Cardiac ventricle fibroblast (primary cell): ENCODE measurements at places on chromosomes 4 and X. TPM values are rescaled to one million over a fixed set of nuclear protein-coding genes. Genes with fewer than 3 reads are reported as not detected.

Gene MAGEA4
- not detected in 2 replicates for total RNA-seq

Gene UGT2A1
- total RNA-seq: not detected in 2 replicates

Gene FMR1NB
- not detected in 2 replicates for total RNA-seq

Gene PPARGC1A
- 2.2 and 2.7 TPM in 2 replicates for total RNA-seq

Gene GCNA
- 0.69 and 5.6 TPM in 2 replicates for total RNA-seq

Gene FHDC1
- 0.06 and 0.15 TPM in 2 replicates for total RNA-seq

Gene NIPAL1
- total RNA-seq: 0.20 TPM in 1 of 2 replicates, not detected in the other

Gene REELD1
- not detected in 2 replicates for total RNA-seq

Gene TBC1D9
- total RNA-seq: 18.9 and 20.4 TPM in 2 replicates

Gene FAT4
- total RNA-seq: 22.4 and 24.1 TPM in 2 replicates

Gene STATH
- total RNA-seq: not detected in 2 replicates

Gene YY2
- 0.56 and 2.3 TPM in 2 replicates for total RNA-seq

Gene TDO2
- 1.0 and 4.3 TPM in 2 replicates for total RNA-seq

Gene SMPX
- total RNA-seq: not detected in 2 replicates

Gene CFAP99
- total RNA-seq: not detected in 2 replicates
